ENCODE measurements at places on chromosomes 13 and 19.

- DNase-seq = no peak
These were observed 135.2 kb downstream of the DCT start for GRCh38 chr13:94344126-94344818.

DNA sequence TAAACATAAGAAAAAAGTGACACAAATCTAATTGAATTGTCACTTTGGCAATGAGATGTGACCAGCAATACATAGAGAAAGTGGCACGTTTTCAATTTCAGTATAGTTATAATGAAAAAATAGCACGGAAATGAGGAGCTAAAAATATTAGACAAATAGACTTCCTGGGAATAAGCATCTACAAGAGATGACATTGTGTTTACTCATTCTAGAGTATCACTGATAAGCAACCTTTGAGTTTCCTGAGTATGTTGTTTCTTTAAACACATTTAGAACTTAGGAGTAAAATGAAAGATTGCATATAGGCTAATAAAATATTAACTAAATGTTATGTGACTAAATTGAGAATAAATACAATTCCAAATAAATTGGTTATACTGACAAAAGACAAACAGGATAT, 207.1 kb upstream of the SLITRK6 start:
- DNase-seq = no peak

GRCh38 chr13:91313103-91313502, 34.4 kb upstream of the MIR17HG start:
- DNase-seq = no peak

GRCh38 chr13:40181203-40181845, 485.1 kb downstream of the FOXO1 start:
- DNase-seq = no peak

- DNase-seq = peak; percentile 43
These were observed at the start of gene IGFLR1 for GRCh38 chr19:35742121-35742724. Gene IGFLR1 (minus strand): TSS chr19:35742452. CDS start chr19:35741180, 1,272 bp downstream.

GRCh38 chr19:44613295-44614178, at the start of gene IGSF23:
Gene IGSF23 (plus strand): TSS chr19:44613563. CDS start chr19:44613646, 83 bp downstream.
- no peak for DNase-seq

- no peak for DNase-seq
These were observed 294.7 kb downstream of the DCLK1 start for GRCh38 chr13:35836446-35836845.

DNA sequence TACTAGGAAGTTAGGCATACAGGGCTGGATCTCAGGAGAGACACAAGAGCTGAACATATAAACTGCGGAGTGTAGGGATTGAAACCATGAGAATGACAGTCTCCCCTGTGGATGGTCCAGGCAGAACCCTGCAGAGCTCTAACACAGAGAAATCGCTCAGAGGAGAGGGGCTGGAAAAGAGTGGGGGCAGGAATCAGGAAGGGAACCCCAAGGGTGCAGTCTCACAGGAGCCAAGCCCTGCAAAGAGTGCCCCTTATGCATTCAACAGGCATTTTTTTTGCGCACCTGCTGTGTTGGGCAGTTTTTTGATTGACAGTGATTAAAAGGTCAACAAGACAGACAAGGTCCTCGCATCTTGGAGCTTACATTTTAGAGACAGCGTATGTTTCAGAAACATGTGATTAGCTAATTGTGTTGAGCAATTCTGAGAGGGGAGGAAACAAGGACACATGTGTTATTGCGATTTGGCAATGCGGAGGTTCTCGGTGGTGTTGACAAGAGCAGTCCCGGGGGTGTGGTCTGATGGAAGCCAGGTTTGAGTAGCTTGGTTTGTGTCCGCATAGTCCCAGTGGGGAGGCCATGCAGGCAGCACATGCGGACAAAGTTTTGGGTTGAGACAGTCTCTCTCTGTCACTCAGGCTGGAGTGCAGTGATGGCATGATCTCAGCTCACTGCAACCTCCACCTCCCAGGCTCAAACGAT, 182.6 kb upstream of the IRS2 start:
- no peak for DNase-seq

- no peak for DNase-seq
These were observed 3.5 kb downstream of the GRTP1 start for GRCh38 chr13:113360446-113360845.

GRCh38 chr19:48812094-48812929, 1.5 kb upstream of the BCAT2 start:
- peak; percentile 27 for DNase-seq

DNA sequence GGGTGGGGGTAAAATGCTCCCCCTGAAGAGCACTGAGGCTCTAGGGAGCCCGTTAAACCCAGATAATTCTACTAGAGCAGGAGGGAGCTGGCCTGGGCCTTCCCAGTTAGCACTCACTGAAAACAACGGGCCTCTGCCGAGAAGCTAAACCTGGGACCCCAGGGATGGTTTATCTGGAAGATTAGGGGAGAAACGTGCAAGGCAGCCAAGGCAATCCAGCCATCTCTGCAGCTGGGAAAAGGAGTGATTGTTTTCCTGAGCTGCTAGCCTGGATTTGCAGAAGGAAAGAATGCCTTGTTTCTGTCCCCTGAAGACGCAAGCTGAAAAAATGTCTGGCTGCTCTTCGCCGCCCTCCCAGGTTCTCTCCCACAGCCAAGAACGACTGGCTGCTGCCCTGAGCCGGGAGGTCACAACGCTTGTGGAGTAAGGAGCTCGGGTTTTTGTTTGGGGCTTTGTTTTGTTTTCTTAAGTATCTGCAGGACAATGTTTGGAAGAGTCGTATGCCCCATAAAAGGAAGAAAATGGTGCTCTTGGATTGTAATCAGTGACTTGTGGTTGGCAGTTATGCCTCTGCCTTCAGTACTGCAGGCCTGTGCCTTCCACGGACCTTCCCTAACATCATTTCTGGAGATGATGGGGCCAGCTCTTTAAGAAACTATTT, 31.5 kb downstream of the COL4A2 start:
- DNase-seq = no peak

- no peak for DNase-seq
These were observed 12.8 kb downstream of the BLOC1S3 start for GRCh38 chr19:45191375-45191774.

DNA sequence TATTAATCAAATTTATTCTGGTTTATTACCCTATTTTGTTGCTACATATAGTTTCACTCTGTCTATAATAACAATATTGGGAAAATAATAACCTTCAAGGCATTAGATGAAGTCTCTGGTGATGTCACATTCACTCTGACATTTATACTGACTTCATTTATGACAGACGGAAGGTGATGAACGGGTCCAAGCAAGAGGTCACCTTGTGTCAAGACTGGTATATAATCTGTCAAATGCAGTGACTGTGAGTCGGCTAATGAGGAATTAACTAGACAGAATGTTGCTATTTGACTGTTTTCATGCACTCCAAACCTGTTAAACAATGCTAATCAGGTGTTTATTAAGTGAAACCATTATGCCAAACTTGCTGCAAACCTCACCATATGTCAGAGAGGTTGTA, 800.5 kb upstream of the KLHL1 start:
- no peak for DNase-seq

DNA sequence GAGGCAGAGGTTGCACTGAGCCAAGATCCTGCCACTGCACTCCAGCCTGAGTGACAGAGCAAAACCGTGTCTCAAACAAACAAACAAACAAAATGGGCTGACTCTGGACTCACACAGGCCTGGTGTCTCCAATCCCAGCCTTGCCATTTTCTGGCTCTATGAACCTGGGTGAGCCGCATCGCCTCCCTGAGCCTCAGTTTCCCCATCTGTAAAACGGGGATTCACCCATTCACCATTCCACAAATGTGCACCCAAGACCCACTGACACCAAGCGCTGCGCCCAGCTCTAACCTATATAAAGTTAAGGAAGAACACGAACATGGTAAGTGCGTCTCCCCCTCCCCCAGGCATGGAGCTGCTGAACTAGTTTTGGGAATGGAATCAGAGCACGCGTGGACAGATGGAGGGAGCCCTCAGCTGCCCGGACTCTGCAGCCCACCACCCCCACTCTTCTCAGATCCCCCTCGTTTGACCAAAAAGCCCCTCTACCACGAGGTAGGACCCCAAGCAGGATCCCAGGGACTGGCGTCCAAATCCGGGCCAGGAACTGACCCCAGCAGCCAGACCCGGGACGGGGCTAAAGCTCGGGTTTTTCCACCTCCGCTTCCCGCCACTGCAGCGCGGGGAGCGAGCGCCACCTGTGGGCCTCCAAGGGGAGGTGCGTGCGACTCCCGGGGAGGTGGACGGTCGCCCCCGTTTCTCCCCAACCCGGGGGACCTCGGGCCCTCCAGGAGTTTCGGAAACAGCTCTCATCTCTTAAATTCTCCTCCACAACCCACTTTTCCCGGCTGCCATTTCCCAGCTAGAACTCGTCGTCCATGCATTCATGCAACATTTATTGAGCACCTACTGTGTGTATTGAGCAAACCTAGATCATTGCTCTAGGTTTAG, 33.0 kb upstream of the ADGRE5 start:
- peak; percentile 42 for DNase-seq

DNA sequence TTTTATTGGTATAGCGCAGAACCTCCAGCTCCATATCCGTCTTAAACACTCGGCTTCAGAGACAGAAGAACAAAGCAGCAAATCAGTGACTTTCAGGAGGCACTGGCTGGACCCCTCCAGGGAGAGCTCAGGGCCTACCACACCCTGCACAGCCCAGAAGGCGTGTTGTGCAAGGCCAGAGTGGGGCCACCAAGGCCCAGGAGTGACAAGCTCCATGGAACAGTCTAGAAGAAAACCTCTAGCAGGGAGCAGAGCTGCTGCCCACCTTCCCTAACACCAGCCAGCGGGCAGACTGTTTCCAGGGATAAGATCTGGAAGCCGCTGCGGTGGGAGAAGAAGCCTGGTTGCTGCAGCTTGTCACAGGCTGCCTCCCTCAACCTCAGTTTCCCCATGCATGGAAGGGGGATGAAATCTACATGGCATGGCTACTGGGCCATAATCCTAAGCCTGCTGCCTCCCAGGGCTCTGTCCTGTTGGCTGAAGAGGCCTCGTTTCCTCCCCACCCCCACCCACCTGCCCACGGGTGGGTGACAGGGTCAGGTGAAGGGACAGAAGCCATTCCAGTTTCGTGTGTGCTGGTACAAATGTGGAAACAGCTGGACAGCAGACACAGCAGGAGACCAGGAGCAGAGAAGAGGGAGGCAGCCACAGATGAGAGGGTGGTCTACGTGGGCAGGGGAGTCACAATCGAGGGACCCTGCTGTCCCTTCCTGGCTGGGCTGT, 57.4 kb downstream of the PEPD start:
- no peak for DNase-seq

- no peak for DNase-seq
These were observed 286.3 kb downstream of the TBC1D4 start for GRCh38 chr13:75195495-75196146.

GRCh38 chr13:56352361-56352760, 788.4 kb upstream of the PRR20A start:
- DNase-seq = no peak

- no peak for DNase-seq
These were observed 14.6 kb downstream of the RCN3 start for GRCh38 chr19:49542446-49542845.

DNA sequence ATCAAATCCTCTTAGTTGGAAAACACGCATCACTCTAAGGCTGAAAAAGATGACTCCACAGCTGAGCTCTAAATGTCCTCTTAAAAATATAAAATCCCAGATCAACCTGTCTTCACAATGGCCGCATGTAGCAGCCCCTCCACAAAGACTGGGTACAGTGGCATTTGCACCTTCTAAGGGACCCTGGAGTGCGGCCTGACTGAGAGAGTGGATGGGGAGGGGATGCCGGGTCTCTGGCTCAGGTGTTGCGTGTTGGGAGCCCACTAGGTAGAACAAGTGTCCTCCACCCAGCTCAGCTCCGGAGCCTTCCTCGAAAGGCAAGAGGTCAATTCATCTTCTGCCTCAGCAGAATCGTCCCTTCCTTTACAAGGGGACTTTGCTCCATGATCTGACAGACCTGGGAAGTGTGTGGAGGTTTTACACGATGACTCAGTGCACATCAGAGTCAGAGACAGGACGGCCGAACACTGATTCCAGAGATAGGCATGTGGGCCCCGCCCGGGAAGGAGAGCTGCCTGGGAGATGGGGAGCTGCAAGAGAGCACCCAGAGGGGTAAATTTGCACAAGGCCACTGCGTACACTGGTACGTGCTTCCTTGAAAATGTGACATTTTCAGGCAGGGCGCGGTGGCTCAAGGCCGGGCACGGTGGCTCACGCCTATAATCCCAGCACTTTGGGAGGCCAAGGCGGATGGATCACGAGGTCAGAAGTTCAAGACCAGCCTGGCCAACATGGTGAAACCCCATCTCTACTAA, 23.5 kb upstream of the SLC15A1 start:
- DNase-seq = no peak

DNA sequence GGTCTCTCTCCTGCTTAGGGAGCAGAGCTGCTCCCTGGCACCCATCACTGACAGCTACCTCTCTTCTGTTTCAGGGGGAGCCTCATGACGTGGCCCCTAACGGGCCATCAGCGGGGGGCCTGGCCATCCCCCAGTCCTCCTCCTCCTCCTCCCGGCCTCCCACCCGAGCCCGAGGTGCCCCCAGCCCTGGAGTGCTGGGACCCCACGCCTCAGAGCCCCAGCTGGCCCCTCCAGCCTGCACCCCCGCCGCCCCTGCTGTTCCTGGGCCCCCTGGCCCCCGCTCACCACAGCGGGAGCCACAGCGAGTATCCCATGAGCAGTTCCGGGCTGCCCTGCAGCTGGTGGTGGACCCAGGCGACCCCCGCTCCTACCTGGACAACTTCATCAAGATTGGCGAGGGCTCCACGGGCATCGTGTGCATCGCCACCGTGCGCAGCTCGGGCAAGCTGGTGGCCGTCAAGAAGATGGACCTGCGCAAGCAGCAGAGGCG, 23.2 kb upstream of the NCCRP1 start:
- DNase-seq = no peak

DNA sequence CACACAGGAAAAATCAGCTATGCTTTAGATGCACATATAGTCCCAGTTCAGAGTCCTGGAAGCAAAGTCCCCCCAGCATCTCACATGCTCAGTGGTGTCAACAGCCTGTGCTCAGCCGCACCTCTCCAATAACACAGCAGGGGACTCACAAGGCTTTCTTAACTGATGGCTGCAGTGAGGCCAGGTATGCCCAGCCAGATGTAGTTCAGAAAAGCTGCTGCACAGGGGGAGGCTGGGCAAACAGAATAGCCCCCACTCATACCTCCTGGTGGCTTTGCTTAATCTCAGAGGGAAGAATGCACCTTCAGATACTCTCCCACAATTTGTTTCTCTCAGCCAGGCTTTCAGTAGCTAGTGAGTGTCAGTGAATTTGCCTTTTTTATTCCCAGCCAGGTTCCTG, 33.4 kb downstream of the FAM124A start:
- no peak for DNase-seq

DNA sequence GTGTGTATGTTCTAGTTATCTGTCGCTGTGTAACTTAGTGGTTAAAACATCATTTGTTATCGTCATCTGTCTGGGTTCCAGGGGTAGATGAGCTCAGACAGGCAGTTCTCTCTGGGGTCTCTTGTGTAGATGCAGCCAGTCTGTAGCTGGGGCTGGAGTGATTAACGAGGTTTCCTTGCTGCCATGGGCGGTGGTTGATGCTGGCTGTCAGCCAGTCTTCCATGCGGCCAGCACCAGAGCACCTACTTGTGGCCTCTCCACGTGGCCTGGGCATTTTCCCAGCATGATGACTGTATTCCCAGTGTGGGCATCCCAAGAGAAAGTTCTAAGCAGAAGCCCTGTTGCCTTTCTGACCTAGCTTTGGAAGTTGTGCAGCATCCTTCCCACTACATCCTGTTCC, 10.7 kb downstream of the ERCC5 start:
- no peak for DNase-seq

GRCh38 chr19:14185158-14185557, 20.8 kb downstream of the ADGRL1 start:
- no peak for DNase-seq

Measured in CD4-positive, alpha-beta T cell (primary cell).